ENCODE measurements at places on chromosomes 1 and 21.

GRCh38 chr1:164953815-164954214 is 394.8 kb downstream of the PBX1 start:
- DNase-seq, result no peak

- peak; percentile 75 for DNase-seq
Measured at GRCh38 chr1:1402072-1402900, 3.2 kb upstream of the CCNL2 start.

DNA sequence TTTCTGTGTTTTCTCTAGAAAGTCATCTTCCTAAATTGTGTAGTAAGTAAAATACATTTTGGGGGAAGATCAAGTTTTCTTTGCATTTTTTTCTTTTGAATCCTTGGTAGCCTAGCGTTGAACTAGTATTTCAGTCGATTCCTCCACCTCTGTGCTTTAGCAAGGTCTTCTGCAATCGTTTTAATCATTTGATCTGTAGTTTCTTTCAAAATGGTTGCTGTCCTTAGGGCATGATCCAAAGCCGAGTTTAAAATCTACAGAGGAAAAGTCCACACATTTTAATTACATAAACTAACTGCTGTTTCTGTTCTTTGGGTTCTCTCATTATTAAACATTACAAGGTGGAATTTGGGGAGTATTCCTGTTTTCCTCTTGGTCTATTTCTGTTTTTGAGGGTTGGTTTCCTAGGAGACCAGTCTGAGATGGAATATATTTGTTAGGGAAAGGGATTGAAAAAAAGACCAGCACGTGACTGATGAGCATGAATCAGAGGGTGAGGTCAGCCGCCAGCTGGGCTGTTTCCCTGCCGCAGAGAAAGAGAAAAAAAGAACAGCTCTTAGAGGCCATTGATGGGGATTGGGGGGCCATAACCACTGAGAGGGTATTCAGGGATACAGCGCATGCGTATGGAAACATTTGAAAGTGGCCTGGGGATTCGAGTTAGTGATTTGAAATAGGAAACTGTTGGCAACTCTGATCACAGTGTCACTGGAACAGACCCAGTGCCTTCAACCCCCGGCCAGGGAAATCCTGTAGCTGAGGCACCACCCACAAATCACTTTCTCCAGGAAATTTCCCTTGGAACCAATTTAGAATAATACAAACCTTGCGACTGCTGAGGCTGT is 40.6 kb downstream of the AKNAD1 start:
- peak; percentile 94 for DNase-seq

DNA sequence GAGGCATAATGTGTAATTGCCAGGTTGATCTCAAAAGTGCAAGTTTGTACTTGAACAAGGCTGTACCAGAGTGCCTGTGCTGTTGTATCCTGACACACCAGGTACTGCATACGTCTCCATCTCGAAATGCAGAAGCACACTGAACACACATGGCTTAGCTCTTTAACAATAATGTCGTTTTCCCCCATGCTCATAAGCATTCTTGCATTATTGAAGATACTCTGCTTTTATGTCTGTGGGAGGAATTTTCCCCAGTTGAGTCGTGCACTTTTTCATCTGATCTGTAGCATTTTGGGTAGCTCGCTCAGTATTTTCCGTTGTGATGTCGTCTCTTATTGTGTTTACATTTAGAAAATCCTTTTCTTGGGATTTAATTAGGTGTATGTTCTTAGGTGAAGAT is 98.7 kb downstream of the PCBP3 start:
- DNase-seq, result no peak

DNA sequence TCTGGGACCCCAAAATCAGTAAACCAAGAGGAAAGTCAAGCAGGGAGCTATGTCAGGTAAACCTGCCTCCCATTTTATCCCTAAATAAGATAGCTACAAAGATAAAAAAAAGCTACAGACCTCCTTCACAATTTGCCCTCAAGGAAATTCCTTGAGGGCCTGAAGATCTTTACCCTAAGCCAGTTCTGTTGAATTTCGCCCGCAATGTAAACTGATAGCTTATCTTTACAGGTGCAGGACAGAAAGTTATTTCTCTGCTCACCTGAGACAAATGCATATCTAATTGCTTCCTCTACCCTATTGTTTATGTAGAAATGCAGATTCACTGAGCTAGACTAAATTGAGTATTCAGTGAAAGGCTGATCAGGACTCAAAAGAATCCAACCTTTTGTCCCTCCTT is 153.4 kb upstream of the CHRM3 start:
- no peak for DNase-seq

DNA sequence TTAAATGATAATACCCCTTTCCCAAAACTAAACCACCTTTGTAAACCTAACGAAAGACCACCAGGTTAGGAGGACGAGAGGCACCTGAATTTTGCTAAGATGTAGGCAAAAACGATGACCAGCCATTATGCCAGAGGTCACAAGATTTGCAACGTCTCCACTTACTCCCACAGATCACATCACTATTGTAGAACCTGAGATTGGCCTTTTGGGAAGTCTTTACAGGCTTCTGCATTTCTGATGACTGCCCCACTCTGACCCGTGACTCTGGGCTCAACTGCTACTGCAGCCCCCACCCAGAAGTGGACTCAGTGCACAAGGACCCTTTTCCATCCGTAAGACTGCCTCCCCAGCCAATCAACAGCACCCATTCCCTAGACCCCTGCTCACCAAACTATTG is 36.4 kb upstream of the COL6A2 start:
- no peak for DNase-seq

GRCh38 chr1:66641891-66642473 is 108.0 kb downstream of the SGIP1 start:
- peak; percentile 62 for DNase-seq

DNA sequence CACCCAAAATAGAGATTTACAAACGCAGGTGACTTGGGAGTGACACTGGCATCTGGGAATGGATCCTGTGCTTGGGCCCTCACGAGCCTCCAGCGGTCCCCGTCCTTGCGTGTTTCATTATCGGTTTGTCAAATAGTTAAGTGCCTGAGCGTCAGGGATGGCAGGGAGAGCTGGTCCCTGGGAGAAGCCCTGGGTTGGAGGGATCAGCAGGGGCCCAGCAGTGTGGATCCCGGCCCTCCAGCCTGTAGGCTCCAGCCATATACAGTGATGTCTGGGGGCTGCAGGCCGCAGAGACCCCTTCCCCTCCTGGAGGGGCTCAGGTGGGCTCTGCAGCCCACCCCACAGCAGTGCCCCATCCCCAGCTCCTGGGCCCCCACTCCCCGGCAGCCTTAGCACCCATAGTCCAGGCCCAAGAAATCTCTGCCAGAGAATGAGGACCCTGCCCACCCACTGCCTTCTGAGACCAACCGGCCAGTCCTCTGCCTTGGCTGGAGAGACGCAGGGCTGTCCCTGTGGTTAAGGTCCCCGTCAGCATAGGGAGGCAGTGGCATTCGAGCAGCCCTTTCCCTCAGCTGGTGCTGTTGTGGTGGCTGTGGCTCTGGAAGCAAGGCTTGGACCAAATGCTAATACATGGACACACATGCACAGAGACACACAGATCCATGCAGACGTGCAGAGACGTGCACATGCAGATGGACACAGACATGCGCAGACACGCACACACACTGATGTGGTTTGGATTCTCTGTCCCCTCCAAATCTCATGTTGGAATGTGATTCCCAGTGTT is 2.4 kb upstream of the SLC19A1 start:
- no peak for DNase-seq

DNA sequence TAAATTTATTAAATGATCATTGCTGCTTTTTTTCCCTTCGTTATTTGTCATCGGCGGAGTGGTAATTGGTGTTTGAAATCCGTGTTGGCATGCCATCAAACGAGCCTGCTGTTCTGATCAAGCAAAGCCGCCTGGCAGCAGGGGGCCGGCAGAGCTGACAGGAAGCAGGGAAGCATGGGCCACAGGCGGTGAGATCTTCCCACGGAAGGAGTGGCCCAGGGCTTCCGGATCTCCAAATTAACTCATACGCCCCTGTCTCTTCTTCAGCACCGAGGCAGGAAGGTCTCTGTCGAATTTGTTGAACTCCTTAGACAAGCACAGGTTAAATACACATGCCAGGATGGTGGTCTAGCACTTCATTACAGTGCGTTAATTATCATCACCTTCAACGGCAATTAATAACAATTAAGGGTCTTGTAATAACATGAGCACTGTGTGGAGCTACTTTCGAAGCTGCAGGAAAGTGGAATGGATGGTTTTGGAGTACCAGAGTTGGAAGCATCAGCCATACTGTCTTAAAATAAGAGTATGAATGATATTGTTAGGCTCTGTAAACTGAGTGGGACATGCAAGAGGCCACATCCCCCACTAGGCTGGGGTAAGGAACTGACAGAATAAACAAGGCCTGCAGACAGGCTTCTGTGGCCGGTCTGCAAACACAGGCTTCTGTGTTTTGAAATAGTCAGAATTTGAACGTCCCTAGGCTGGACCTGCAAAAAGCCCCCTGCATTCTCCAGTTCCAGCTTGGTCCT is 199.4 kb upstream of the DAB1 start:
- DNase-seq, result peak; percentile 3

DNA sequence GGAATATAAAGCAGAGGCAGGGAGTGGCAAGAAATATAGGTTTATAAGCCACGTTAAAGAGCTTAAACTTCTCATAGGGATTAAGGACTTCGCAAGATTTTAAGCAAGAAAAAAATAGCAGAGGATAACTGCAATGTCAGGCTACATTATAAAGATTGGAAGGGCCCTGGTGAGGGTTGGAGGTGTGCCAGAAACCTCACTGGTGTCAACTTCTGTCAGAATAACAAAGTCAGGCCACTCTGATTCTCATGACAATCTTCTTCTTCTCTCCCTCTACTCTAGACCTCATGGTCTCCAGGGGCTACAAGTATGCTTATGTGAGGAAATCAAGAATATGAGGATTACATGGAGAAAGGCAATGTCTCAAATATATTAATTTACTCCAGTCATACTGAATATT is 32.6 kb upstream of the FMO2 start:
- DNase-seq, result peak; percentile 35

- no peak for DNase-seq
Measured at GRCh38 chr1:97007840-97008604, 286.4 kb downstream of the PTBP2 start.

DNA sequence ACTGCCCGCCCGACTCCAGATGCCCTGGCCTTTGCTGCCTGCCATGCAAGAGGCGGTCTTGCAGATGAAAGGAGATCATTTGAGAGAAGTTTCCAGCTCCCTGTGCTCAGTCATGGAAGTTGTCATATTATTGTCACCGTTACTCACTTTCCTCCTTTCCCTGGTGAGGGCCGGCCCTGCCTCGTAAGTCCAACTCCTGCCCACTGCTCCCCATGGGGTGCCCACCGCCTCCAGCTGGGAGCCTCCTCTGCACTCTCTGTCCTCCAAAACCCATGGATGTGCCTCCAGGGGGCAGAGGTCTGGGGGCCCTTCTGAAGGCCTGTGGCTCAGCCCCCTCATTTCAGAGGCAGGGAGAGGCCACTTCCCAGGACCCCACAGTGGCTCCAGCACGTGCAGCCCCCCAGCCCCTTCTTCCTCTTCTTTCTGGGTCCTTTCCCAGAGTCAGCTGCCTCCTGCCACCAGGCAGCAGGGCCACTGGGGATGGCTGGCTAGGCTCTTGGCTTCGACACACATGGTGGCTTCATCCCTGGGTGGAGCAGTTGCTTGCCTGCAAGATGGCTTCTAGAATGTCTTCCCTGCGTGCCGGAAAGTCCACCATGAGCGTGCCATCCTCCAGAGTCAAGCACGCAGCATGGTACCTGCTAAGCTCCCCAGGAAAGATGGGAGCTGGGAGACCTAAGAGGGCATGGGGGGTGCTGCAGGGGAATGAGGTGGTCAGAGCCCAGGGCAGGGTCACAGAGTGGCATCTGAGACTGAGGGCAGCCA is 97.9 kb upstream of the RUNX3 start:
- DNase-seq, result no peak

GRCh38 chr1:158506369-158506987 is 34.5 kb downstream of the OR10R2 start:
- DNase-seq, result peak; percentile 3

GRCh38 chr1:201488830-201489589 is 17.9 kb downstream of the CSRP1 start:
- DNase-seq, result peak; percentile 88

DNA sequence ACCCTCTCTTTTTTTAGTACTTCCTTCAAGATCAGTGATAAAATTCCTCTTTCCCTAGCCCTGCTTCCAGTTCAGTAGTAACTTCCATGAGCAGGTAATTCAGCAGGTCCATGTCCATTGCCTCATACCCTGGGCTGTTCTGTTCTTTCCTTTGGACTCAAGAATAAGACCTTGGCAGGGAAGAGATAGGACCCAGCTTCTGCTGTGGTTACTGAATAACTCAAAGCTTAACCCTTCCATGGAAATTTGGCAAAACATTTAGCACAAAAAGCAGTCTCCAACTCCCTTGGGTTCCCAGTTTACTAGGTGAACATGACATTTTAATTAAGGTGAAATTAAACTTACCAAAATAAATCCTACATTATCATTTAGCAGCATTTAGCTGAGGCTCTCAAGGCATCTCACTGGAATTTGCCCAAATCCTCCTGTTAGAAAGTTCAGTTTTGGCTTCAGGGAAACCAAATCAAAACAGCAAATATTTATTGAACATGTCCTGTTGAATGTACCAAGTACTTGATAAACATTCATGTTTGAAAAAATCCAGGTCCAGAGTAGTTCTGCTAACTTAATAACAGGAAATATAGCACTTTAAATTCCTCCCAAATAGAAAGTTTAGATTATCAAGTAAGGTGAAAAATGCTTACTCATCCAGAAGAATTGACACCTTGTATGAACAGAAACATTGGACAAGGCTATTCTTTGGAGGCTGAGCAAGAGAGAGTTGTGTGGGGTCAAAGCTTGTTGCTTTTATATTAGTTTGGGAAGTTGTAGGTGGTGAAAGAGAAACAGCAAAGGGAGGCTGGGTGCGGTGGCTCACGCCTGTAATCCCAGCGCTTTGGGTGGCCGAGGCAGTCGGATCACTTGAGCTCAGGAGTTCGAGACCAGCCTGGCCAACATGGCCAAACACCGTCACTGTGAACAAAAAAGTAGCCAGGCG is 8.4 kb upstream of the SERPINC1 start:
- no peak for DNase-seq

DNA sequence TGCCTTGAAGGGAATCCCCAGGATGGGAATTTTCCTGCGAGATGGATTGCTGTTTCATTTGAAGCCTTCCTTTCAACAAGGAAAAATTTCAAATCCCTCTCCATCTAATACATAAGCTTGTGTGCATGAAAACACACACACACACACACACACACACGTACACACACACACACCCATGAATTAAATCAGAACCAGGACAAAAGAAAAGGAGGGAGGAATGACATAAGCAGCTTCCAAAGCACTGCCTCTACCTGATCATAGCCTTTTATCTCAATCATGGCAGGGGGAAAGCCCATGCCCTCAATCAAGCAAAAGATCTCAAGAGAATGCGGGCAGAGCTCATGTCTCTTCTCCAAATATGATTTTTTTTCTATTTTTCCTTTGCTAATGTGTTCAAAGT is 139.7 kb downstream of the SLC44A5 start:
- DNase-seq, result no peak

GRCh38 chr1:100523038-100523652 is 14.8 kb upstream of the GPR88 start:
- DNase-seq, result no peak

- no peak for DNase-seq
Measured at GRCh38 chr1:38502758-38503157, 356.8 kb downstream of the RRAGC start.
